ENCODE measurements at places on chromosomes 2 and 18.

- peaks cover 14% of the 10 kb centered on the region for H3K4me1 ChIP-seq
- DNase-seq: peak; percentile 70
- peaks cover 32% of the 10 kb centered on the region for H3K36me3 ChIP-seq
- H3K4me3 ChIP-seq: no peak overlapping the region
Measured at GRCh38 chr18:2932247-2933181, 80.4 kb downstream of the LPIN2 start.

- H3K27ac ChIP-seq: peak overlapping the region; percentile 46
- H3K27me3 ChIP-seq: peaks cover 12% of the 10 kb centered on the region
- H3K36me3 ChIP-seq: no peaks in the 10 kb centered on the region
- no peaks in the 10 kb centered on the region for H3K4me1 ChIP-seq
Measured at GRCh38 chr2:206275312-206276055, 1.0 kb downstream of the ZDBF2 start.

DNA sequence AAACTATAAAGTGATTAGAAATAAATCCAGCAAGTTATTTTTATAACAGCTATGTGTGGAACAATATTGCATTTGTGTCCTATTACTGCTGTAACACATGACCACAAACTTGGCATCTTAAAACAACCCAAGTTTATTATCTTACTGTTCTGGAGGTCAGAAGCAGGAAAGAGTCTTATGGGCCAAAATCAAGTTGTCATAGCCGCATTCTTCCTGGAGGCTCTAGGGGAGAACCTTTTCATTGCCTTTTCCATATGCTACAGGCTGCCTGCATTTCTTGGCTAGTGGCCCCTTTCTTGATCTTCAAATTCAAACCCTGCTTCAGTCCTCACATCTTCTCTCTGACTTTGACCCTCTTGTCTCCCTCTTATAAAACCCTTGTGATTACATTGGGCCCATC is 27.0 kb upstream of the HNRNPLL start:
- no peaks in the 10 kb centered on the region for H3K4me1 ChIP-seq
- DNase-seq: no peak
- peaks cover 14% of the 10 kb centered on the region for H3K27me3 ChIP-seq
- H3K4me3 ChIP-seq: no peak overlapping the region

DNA sequence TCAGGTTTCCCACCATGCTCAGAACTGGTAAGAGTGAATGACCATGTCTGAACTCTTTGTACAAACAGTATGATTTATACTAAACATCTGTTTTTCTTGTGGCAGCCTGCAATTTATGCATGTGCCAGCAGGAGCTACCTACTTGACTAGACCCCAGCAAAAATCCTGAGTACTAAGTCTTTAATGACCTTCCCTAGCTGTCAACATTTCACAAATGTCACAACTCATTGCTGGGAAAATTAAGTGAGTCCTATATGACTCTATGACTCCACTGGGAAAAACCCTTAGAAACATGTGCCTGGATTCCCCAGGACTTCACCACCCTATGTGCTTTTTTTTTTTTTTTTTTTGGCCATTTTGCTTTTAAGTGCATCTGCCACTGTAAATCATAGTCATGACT is 1225.8 kb downstream of the SUCLG1 start:
- H3K4me3 ChIP-seq: no peak overlapping the region
- no peaks in the 10 kb centered on the region for H3K36me3 ChIP-seq
- H3K27me3 ChIP-seq: no peaks in the 10 kb centered on the region
- no peaks in the 10 kb centered on the region for H3K4me1 ChIP-seq

DNA sequence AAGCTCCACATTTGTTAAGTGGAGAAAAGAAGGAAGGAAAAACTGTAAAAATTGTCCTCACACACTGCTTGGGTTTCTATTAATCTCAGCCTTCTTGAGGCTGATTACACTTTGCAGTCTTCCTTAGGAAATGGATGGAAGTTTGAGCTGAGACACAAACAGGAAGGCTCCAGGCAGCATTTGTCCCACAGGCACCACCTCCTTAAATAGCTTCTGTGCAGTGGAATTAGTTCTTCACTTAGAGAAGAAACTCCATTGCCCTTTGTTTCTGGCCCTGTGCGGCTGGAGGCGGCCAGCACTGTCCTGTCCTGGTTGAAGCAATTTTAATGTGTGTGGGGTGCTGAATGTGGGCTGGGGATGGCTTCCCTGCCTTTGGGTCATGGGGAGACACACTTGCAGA is 44.3 kb downstream of the ARHGAP28 start:
- H3K4me1 ChIP-seq: peaks cover 15% of the 10 kb centered on the region
- DNase-seq: no peak
- no peaks in the 10 kb centered on the region for H3K27me3 ChIP-seq
- H3K27ac ChIP-seq: peak overlapping the region; percentile 31
- H3K36me3 ChIP-seq: 0 out of 2 replicates have a peak, but pooled peaks cover 2% of the 10 kb centered on the region

DNA sequence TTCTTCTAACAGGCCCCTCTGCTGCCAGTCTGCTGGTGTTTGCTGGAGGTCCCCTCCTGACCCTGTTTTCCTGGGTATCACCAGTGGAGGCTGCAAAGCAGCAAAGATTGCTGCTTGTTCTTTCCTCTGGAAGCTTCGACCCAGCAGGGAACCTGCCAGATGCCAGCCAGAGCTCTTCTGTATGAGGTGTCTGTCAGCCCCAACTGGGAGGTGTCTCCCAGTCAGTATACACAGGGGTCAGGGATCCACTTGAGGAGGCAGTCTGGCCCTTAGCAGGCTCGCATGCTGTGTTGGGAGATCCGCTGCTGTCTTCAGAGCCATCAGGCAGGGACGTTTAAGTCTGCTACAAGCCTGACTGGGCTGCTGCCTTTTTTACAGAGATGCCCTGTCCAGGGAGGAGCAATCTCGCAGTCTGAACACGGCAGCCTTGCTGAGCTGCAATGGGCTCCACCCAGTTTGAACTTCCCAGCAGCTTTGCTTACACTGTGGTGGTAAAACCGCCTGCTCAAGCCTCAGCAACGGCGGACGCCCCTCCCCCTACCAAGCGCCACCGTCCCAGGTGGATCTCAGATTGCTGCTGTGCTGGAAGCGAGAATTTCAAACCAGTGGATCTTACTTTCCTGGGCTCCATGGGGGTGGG is 29.9 kb downstream of the CHCHD5 start:
- H3K27ac ChIP-seq: no peak overlapping the region
- H3K27me3 ChIP-seq: peaks cover 5% of the 10 kb centered on the region
- no peak overlapping the region for H3K4me3 ChIP-seq
- no peaks in the 10 kb centered on the region for H3K36me3 ChIP-seq
- peaks cover 2% of the 10 kb centered on the region for H3K4me1 ChIP-seq
- DNase-seq: no peak
